CD4-positive, alpha-beta T cell treated with Interleukin-6 for 4 hours (primary cell): ENCODE measurements at places on chromosomes 2 and 18.

DNA sequence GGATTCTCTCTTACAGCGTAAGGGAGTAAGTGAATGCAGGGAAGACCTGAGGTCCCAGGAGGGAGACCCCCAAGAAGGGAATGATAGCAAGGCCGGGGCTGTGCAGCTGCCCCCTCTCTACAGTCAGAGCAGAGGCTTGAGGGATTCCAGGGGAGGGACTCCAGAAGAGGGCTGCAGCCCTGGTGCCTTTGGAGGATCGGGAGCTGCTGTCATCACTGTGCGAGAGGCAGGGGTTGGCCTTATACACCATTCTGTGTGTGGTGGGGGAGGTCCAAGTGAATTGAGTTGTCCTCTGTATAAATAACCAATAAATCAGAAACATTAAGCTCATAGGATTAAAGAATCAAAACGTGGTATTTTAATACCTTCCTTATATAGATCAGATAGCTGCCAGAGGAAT lies 114.9 kb downstream of the GLI2 start:
- DNase-seq: no peak

GRCh38 chr2:150974234-150974633 lies 287.4 kb downstream of the RBM43 start:
- no peak for DNase-seq

DNA sequence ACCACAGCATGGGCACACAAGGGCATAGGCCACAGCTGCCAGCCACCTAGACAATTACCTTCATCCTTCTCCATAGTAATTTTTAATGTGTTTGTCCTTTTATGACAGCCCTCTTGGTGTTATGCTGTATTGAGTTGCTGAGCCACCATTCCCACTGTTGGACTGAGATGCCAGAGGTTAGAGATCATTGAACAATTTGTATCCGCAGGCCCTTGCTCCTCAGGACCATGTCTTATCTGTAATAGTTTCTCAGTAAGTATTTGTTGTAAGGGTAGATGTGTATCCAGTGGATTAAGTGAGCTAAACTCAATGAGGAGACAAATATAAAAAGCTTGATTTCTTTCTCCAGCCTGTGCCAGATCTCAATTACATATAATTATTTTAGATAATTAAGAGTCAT lies 832.8 kb upstream of the ID2 start:
- DNase-seq: no peak

DNA sequence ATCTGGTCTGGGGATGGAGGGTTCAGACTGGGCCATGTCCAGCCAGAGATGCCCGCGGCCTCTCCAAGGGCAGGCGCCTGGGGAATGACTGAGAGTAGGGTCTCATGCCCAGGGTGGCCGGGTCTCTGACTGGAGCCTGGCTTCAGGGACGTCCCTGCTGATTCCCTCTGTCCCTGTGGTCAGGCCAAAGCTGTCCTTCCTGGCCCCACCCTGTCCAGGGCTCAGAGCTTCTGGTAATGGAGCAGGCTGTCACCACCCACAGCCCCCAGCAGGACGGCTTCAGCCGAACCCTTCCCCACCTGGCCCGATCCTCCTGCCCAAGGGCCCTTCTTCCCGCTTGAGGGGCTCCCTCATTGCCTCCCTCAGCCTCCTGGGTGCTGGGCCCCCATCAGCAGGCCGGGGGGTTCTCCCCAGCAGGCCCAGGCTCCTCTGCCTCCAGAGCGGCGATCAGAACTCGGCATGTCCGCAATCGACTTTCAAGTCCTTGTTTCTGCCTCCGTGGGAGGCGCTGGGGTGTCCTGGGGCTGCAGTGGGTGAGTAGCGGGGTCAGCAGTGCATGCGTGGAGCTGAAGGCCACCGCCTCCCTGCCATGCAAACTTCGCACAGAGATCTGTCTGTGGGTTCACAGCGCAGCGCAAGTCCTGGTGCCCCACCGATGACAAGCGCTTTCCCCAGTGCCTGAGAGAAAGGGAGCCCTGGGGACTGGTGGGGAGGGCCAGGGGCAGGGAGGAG lies 18.3 kb downstream of the RAMP1 start:
- no peak for DNase-seq

GRCh38 chr2:105893011-105893995 lies 148.6 kb downstream of the NCK2 start:
- DNase-seq: no peak

DNA sequence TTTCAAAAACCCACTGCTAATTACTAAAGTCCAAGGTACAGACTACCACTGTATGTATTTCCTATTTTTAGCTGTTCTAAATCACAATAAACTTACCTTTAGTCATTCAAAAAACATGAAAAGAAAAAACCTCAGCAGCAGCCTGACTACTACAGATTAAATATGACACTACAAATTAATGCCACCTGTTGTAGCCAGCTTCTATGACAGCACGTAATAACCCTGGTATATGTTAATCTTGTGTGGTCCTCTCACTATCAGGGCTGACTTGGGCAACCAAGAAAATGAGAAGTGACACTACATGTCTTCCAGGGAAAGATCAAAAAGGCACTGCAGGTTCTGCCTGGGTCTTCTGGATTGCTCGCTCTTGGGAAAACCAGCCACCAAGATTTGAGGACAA lies 90.6 kb upstream of the FAM124B start:
- no peak for DNase-seq

DNA sequence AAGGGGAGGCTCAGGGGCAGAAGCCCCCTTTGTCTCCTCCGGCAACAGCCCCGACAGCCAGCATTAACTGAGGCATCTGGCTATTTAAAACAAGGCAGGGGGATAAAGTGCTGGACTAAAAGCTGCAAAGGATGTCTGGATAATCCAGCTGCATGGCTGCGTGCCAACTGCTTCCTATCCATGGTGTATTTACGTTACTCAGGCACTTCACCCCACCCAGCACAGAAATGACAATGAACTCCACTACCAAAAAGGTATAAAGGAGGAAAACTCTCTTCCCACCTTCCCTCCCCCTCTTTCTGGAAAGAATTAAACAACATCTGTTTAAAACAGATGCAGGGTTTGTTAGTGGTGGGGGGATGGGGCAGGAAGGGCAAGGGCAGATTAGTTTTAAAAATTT lies 82.5 kb downstream of the SPRED2 start:
- DNase-seq: no peak

GRCh38 chr18:80175451-80176204 lies 66.6 kb downstream of the ADNP2 start:
- DNase-seq: peak; percentile 27

- DNase-seq: no peak
These were observed 20.0 kb downstream of the AQP12B start for GRCh38 chr2:240662681-240663080.

DNA sequence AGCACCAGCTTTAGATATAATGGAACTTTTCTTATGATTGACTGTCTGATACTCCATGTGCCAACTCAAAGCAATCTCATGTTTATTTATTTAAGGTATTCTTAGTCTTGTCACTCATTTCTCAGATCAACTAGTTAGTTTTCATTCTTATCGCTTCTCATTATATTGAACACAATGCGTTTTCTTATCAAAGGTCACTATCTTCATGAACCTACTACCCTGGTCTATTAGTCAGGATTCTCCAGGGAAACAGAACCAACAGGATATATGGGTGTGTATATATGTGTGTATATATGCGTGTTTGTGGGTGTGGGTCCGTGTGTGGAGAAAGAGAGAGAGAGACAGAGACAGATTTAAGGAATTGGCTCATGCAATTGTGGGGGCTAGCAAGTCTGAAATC lies 619.9 kb downstream of the ZEB2 start:
- no peak for DNase-seq

GRCh38 chr2:137249463-137250130 lies 484.3 kb downstream of the THSD7B start:
- DNase-seq: no peak
